AG09319 (cell line): ENCODE measurements at places on chromosomes 2 and 18.

- DNase-seq: no peak
These were observed 18.5 kb upstream of the BOD1L2 start for GRCh38 chr18:57128220-57128932.

GRCh38 chr2:209761566-209761965 is 10.1 kb upstream of the UNC80 start:
- DNase-seq: no peak

DNA sequence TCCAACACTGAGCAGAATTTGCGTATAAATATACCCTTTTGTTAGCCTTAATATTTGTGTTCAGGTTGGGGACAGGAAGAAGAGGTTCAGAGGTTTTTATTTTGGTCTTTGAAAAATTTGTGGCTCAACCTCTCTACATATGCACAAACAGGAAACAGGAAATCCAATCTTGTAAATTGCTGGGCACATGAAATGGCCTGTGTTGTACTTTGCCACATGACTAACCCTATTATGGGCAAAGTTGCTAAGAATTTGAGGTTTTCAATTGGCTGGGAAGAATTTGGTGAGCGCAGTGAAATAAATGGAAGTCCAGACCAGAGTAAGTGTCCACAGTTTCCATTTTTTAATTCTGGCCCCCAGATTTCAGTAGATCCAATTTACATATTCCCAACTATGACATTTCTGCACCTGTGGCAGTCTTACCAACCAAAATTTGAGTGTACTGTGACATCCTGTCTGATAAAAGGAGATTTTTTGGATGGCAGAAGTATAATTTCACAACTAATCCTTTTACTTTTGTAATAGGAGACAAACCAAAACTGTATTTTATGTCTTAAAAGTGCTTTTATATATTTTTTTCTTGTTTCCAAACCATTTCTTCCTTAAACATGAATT is 63.6 kb downstream of the COX7A2L start:
- DNase-seq: no peak

- DNase-seq: no peak
These were observed 153.2 kb upstream of the TTC39C start for GRCh38 chr18:23861326-23861725.

DNA sequence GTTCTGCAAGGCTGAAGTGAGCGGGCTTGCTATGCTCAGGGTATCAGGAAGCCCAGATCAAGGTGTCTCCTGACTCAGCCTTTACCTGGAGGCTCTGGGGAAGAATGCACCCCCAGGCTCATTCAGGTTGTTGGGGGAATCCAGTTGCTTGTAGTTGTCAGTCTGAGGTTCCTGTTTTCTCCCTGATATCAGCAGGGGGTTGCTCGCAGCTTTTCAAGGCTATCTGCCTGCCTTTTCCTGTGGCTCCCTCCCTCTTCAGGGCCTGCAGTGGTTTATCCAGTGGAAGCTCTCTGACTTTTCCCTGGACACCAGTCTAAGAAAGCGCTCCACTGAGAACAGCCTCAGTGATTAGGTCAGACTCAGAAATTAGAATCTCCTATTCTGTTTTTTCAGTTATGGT is 116.6 kb downstream of the PTPRM start:
- no peak for DNase-seq
